Cardiac fibroblast (primary cell): ENCODE measurements at places on chromosomes 1 and 21.
A peak's percentile ranks its signal among the peaks of the same experiment; 100 is the strongest.

GRCh38 chr21:43206231-43207042, 37.6 kb downstream of the CRYAA start:
- no peak for DNase-seq

DNA sequence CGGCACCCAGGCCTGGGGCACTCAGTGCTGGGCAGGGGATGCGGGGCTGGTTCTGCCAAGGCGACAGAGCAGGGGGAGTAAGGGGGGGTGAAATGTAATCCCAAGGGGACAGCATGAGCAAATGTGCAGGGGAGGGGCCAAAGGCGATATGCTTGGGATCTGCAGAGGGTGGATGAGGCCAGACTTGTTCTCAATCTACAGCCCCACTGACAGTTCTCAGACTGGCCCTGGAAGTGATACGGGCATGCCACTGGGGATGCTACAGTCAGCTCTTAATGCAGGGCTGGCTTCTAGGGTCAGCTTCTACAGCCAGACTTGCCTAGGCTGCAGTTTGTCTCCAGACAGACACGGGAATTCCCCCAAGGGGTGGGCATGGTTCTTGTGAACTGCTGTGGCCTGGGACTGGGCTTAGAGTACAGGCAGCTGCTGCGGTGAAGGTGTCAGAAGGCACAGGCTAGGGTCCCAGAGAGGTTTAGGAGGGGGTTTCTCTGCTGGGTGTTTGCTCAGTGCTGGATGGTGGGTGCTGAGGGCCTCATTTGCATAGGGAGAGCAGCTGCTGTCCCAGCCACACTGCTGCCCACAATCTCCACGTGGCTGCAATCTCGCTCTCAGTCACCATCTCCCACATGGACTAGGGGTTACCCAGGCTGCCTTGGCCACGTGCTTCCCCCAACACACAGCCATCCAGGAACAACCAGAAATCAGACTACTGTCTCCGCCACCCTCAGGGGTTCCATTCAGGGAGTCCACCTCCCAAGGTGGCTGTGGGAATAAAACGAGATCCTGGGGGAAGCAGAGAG, 190.1 kb downstream of the HIVEP3 start:
- no peak for DNase-seq

DNA sequence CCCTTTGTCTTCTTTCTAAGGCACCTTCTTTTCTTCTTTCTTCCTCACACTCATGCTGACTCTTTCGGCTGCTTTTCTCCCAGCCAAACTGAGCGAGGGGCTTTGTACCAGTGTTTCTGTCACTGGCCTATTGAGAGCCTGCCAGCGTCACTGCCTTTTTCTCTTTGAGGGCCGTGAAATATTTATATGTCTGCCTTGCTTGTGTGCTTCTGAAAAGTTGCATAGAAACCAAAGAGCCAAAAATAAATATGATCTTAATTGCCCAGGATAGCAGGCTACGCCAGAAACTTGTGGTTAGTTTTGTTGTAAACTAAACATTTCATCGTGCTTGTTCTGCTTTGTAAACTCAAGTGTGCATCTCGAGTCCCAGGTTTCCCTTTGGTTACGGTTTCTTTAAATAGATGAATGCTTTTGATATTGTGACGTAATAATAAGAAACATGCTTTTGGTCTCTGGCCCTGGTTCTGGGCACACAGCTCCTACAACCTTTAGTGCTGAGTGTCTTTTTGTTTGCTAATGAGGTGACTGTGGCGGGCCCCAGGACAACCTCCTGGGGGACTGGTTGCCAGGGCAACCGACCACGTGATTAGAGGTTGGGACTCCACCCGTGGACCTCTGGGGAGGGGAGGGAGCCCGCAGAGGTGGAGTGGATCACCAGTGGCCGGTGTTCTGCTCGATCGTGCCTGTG, 10.8 kb downstream of the SLC37A1 start:
- peak; percentile 60 for DNase-seq

DNA sequence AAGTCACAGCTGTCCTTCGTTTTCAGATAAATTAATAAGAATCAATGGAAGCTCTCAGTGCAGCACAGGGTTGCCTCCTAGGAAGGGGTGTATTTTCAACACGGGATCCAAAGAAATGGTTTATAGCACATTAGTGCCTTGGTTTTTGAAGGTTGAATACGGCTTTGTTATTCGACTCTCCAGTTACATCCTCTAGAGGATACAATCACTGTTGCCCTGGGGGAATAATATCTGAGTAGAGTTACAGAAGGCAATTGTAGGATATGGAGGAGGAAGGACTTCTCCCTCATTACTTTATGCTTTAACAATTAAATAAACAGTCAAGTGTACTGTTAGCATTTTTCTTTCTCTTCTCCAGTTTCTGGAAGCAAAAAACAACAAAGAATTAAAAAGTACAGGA, 14.3 kb upstream of the ZNF326 start:
- DNase-seq, result peak; percentile 49

GRCh38 chr1:8598060-8598724, 219.2 kb downstream of the RERE start:
- DNase-seq, result peak; percentile 67

GRCh38 chr1:175572932-175573868, 170.2 kb downstream of the TNR start:
- DNase-seq, result no peak

GRCh38 chr1:151807766-151808165, 2.5 kb upstream of the LINGO4 start:
- DNase-seq, result no peak

DNA sequence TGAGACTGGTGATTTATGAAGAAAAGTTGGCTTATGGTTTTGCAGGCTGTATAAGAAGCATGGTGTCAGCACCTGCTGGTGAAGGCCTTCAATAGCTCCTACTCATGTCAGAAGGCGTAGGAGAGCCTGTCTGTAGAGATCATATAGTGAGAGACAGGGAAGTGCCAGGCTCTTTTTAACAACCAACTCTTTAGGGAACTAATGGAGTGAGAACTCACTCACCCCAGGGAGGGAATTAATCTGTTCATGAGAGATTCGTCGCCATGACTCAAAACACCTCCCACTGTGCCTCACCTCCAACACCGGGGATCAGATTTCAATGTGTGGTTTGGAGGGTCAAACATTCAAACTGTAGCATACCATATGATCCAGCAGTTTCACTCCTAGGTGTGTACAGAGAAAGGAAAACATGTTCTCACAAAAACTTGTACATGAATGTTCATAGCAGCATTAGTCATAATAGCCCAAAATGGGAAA, 72.6 kb downstream of the TTC3 start:
- DNase-seq, result peak; percentile 59

GRCh38 chr1:69305621-69306020, 262.1 kb upstream of the LRRC7 start:
- no peak for DNase-seq
